ENCODE measurements at places on chromosomes 4 and X.

DNA sequence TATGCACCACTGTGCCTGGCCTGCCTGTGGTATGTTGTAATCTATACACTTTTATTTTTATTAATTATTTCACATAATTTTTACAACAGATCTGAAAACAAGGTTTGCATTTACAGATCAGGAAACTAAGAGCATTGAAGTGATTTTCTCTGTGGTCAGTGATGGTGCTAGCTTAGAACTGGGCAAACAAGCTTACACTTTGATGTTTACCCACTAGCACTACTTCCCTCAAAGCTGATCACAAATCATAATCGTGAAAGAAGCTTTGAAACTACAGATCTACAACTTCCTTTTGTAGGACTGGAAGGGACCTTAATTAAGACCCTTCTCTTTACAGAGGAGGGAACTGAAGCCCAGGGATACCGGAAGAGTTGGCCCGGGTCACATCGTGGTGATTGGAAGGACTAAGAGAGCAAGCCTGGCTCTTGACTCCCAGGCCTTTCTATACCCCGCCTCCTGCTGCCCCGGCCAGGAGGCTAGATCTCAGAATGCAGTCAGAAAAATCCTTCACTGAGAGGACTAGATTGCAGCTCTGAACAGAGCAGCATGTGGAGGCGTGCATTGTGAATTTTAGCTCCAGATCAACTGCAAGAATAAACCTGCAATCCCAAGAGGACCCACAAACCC lies 93.7 kb upstream of the ZNF827 start:
- no peak for DNase-seq

DNA sequence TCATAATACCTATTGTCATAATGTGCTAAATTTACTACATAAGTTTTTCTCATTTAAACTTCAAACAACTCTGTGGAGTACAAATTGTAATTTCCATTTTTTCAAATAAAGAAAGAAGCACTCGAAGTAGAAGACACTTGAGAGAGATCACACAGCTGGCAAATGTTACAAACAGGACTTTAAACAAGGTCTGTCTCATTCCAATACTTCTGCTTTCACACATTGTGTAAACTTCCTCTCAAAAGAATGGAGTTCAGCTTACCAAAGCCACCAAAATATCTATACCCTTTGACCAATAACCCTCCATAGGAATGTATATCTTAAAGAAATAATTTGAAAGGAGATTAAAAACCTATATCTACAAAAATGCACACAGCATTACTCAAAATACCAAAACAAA lies 88.3 kb downstream of the OPHN1 start:
- DNase-seq: peak; percentile 23

DNA sequence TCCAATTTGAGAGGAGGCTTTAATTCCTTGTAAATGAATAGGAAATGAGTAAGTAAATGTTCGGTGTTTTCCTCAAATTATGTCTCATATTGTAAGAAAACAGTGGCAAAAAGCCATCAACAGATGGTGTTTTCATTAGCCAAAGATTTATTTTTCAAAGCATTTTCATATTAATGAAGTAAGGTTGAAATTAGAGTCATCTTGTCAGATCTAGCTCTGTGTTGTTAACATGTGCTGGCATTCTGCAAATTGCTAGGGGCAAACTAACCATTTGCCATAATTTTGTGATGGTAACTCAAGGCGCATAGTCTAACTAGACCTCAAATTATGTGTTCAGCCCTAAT lies 24.7 kb downstream of the MID2 start:
- DNase-seq: no peak

- no peak for DNase-seq
Observed at GRCh38 chr4:153765894-153766293, 6.1 kb upstream of the RNF175 start.

- no peak for DNase-seq
Observed at GRCh38 chr4:174753021-174753420, 76.0 kb downstream of the GLRA3 start.

GRCh38 chr4:156018383-156018782 lies 64.7 kb upstream of the CTSO start:
- no peak for DNase-seq

- DNase-seq: no peak
Observed at GRCh38 chr4:42904986-42905385, 12.5 kb downstream of the GRXCR1 start.

DNA sequence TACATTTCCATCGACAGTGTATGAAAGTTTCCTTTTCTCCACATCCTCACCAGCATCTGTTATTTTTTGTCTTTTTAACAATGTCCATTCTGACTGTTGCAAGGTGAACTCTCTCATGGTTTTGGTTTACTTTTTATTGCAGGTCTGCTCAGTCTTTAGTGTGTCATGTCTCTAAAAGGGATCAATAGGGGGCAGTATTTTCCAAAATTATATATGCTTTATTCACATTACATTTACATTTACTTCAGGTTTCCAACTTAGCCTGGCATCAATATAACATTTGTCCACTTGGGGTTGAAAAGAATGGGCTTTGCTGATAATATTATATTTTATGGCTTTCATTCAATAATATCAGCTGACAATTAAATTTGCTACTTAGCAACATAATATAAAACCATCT lies 265.0 kb upstream of the SLITRK2 start:
- DNase-seq: no peak

DNA sequence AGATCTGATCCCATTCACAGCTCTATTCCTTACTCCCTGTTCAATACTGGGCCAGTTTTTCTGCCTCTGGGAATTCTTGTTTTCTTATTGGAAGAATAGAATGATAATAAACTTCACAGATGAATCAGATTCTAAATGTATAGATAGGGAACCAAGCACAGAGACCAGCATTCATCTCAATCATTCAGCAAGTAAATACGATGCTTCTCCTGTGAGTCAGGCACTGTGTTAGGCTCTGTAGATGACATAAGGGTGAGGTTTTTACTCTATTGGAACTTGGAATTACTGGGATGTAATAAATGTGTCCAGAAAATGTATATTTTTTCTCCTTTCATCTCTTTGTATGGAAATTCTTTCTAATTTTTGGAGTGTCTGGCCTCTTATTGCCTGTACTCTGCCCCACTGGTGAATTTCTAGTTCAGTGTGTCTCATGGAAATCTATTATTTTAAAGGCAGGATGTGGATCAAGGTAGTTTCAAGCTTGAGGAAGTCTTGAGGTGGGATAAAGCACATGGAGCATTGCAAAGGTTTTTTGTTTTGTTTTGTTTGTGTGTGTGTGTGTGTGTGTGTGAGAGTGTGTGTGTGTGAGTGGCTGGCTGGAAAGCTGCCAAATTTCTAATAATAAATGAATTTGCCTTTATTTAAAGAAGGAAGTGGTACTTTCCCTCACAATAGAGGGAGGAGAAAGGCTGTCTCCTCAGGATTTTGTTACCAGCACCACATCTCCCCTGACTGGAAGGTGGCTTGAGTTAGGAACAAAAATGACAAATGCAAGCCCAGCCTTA lies 117.9 kb upstream of the HS3ST1 start:
- DNase-seq: peak; percentile 16

GRCh38 chrX:39862963-39863362 lies 234.8 kb downstream of the BCOR start:
- DNase-seq: no peak

DNA sequence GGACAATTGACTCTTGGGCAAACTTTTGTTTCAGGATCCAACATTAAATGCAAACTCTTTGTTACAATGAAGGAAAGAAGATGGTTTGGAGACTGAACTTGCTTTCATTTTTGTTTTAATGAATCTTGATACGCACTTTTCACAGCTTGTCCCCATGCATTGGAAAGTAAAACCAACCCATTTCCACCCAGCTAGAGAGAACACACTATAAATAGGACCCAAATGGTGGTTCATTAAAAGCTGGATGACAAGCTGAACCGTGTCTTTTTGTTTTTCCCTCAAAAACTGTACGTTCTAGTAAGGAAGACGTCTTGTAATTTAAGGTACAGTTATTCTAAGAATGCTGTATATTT lies 95.3 kb upstream of the EGFL6 start:
- peak; percentile 19 for DNase-seq

DNA sequence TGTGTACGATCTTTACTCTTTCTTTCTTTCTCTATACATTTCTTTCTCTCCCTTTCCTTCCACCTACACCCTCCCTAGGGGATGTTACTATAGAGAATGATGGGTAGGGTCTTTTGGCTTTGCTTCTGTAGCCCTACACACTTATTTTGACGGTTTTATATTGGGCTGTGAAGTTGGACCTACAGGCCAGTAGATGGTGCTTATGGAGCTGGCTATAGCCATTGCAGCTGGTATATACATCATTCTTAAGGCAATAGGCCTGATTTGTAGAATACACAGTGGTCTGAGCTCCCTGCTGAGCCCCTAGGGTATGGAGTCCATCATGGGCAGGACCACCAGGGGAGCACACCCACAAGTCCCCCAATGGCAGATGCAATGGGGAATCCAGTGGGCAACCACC lies 1869.7 kb downstream of the STIM2 start:
- DNase-seq: no peak

- DNase-seq: no peak
Observed at GRCh38 chr4:128528793-128529553, 241.4 kb upstream of the PGRMC2 start.

- no peak for DNase-seq
Observed at GRCh38 chrX:16239211-16239610, 71.9 kb downstream of the MAGEB17 start.

- no peak for DNase-seq
Observed at GRCh38 chrX:16873106-16873505, 2.9 kb upstream of the RBBP7 start.

GRCh38 chr4:180560896-180561295 lies 1682.3 kb upstream of the TENM3 start:
- peak; percentile 18 for DNase-seq

- DNase-seq: peak; percentile 80
Observed at GRCh38 chrX:24260842-24261550, 52.9 kb downstream of the SUPT20HL2 start.

- DNase-seq: peak; percentile 12
Observed at GRCh38 chrX:140701480-140701879, 8.1 kb upstream of the LINC00632 start.

DNA sequence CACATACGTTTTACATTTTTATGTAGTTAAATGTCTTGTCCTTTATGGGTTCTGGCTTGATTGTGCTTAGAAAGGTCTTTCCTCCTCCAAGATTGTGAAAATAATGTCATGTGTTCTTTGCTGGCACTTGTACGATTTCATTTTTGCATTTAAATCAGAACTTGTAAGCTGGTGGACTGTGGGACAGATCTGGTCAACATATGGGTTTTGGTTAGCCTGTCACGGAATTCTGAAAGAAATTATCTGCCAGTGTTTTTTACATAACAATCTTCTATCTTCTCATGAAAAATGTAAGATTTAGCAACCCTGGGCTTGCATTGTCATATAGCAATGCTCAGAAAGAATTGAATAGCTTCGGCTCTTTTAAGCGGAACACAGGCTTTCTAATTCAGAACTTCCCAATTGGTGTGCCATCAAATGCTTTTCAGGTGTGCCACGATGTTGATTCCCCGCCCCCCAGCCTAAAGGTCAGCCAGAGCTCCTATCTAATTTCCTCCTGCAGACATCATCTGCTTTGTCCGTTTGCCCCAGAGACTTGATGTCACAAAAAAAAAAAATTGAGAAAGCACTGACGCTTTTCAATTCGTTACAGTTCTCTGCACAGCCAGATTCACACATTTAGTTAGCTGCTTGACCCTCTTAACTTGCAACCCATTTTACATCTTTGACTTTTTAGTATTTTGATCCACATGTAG lies 16.2 kb downstream of the AFF1 start:
- DNase-seq: no peak

- no peak for DNase-seq
Observed at GRCh38 chr4:24991015-24991414, 39.7 kb downstream of the LGI2 start.

DNA sequence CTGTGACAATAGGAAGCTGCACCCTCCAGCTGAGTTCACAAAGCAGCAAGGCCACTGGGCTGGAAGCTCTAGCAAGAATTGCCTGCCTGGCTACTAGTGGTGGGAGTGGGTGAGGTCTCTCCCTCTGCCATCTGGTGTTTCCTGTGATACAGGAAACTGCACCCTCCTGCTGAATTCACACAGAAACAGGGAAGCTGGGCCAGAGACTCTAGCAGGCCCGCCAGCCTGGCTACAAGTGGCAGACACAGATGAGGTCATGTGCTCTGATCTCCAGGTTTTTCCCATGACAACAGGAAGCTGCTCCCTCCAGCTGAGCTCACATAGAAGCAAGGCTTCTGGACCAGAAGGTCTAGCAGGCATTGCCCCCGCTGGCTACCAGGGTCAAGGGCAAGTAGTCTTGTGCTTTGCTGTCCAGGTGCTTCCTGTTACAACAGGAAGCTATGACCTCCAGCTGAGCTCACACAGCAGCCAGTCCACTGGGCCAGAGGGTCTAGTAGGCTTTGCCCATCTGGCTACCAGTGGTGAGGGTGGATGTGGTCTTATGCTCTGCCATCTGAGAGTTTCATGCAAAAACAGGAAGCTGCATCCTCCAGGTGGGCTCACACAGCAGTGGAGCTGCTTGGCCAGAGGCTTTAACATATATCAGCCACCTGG lies 41.5 kb upstream of the ZXDA start:
- DNase-seq: no peak

- DNase-seq: no peak
Observed at GRCh38 chrX:130216320-130216719, 44.6 kb downstream of the RAB33A start.

GRCh38 chr4:93529692-93530372 lies 298.7 kb upstream of the ATOH1 start:
- no peak for DNase-seq

- no peak for DNase-seq
Observed at GRCh38 chr4:11624370-11624769, 195.7 kb upstream of the HS3ST1 start.

- DNase-seq: no peak
Observed at GRCh38 chrX:75369721-75370120, 95.8 kb downstream of the UPRT start.

GRCh38 chr4:113434247-113434587 lies 327.3 kb downstream of the CAMK2D start:
- DNase-seq: no peak

GRCh38 chr4:42906341-42906740 lies 13.8 kb downstream of the GRXCR1 start:
- DNase-seq: no peak

GRCh38 chr4:123121241-123121907 lies 199.0 kb upstream of the NUDT6 start:
- DNase-seq: no peak

DNA sequence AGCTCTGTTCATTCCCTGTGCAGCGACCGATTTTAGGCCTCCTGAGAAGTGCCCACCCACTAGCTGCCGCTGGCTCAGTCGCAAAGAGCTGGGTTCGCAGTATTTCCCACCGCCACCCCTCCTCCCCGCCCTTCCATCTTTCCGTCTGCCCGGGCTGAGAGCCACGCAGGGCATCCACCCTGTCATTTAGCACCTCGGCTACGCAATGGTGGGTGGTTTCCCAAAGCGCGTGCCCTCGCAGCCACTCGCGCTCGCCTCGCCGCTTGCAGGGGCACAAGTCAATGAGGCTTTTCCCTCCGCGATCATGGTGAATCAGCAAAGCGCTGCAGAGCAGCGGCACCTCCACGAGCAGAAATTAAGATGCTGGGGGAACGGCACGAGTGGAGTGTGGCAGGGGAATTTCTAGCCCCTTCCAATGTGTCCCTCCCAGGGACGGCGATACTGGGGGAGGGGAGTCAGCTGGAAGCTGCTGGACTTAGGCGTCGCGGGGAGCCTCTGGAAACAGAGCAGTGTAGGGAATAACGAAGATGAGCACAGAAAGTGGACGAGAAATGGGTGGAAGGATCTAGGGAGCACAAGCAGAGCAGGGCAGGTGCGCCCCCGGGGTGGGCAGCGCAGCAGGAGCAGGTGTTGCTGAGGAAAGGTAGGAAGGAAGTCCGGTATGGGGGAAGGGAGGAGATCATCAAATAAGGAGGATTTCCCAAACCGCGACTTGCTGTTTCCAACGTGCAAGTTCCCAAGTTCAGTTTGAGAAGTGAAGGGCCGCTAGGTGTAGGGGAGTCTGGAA lies 2.4 kb upstream of the PTCHD1 start:
- no peak for DNase-seq

- peak; percentile 21 for DNase-seq
Observed at GRCh38 chr4:37568489-37568888, 117.7 kb downstream of the RELL1 start.

Measured in suppressor macrophage treated with lipopolysaccharide for 4 hours (primary cell).